ENCODE measurements at places on chromosomes 11 and 22.
A peak's percentile ranks its signal among the peaks of the same experiment; 100 is the strongest.

DNA sequence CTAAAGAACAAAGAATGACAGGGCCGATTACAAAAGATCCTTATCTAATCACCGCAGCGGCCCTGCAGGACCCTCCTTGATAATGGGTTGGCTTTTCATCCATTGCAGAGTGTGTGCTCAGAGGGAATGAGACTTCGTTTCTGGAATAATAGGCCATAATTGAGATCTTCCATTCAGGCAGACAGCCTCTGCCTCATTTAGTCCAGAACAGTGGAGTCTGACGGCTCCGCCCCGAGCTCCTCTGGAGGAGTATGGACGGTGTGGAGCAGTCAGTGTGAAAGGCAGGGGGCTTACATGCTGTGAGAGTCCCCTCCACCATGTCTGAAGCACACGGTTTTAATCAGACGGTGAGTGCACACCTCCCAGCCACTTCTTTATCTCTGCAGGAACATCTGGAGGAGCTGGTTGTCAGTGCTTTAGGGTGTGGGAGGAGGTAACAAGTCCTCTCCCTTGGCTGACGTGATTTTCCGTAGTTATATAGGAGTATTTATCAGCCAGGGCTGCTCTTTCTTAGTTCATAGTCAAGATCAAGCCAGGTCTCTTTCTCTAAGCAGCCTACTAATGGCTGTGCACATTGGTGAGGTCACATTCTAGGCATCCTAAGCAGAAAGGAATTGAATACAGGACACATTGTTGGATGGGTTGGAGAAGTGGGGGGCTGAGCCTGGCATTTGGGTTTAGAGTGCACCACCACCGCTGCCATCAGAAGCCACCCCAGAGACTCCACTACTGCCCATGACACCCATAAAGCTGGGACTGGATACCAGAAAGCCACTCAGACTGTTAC is 1477.9 kb downstream of the TBC1D22A start:
- no peak for ATAC-seq

DNA sequence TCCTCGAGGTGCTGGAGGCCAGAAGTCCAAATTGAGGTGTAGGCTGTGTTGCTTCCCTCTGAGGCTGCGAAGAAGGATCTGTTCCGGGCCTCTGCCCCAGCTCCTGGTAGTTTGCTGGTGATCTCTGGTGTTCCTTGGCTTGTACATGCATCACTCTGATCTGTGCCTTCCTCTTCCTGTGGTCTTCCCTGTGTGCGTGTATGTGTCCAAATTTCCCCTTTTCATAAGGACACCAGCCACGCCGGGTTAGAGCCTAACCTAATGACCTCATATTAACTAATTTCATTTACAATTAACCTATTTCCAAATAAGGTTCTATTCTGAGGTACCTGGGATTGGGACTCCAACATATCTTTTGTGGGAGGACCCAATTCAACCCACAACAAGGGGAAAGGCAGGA is 21.5 kb downstream of the RIBC2 start:
- no peak for ATAC-seq

GRCh38 chr22:31139866-31140716 is at the start of gene PLA2G3:
Gene PLA2G3 (minus strand): TSS chr22:31140508. CDS start chr22:31140354, 154 bp downstream.
- ATAC-seq, result no peak

DNA sequence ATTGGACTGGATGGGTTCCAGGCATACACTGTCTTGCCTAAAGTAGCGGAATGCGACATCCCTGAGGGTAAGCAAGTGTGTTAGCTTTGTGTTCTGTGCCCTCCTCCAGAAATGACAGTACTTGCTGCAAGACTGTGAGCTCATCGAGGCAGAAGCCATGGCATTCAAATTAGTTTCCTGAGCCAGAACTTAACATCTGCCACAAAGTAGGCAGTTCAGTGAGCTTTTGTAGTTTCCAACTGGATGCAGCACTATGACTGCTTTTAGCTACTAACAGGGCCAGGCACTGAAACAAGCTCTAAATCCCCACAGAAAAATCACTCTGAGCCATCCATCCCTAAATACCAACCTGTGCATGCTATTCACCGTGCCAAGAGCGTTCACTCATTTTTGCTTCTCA is 1.2 kb upstream of the FAR1 start:
- no peak for ATAC-seq

DNA sequence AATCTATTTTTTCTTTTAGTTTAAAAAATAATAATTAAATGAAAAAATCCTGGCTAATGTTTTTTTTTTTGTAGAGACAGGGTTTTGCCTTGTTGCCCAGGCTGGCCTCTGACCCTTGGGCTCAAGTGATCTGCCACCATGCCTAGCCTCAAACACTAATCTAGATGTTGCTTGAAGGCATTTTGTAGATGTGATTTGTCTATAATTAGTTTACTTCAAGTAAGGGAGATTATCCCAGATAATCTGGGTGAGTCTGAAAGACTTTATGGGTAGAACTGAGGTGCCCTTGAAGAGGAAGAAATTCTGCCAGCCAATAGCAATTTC is 38.6 kb upstream of the RBFOX2 start:
- ATAC-seq, result no peak

GRCh38 chr22:44314425-44315067 is 1.8 kb upstream of the SHISAL1 start:
- ATAC-seq, result no peak

GRCh38 chr11:100550912-100551632 is 136.0 kb upstream of the ARHGAP42 start:
- ATAC-seq, result no peak

- ATAC-seq, result no peak
These were observed 63.2 kb downstream of the GRIA4 start for GRCh38 chr11:105673089-105673488.

- peak; percentile 71 for ATAC-seq
These were observed 16.2 kb upstream of the ME3 start for GRCh38 chr11:86688398-86689179.

DNA sequence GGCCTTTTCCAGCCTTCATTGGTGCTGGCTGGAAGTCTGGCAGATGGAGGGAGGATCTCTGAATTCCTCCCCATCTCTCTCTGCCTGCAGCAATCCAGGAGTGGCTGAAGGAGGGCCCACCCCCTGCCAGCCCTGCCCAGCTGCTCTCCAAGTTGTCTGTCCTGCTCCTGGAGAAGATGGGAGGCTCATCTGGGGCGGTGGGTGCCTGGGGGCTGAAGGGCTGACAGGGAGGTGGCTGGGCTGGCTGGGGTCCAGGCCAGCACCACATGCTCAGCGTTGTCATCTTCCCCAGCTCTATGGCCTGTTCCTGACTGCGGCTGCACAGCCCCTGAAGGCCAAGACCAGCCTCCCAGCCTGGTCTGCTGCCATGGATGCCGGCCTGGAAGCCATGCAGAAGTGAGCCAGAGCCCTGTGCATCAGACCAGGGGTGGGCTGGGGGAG is 12.2 kb downstream of the TKFC start:
- ATAC-seq, result no peak

DNA sequence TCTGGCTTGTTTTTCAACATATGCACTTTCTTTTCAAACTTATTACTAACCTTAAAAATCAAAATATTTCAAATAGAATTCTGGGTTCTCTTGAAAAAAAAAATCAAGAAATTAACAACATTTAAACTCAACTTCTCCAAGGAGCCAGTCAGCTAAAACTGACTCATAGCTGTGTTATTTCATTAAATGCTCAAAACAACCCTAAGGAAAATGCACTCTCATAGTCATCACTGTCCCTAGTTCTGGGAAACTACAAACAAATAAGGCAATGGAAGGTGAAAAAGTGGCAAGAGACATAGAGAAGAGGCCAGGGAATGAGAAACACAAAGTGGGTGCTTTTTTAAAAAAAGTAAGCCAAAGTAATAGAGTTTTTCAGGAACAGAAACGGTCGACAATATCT is 4.1 kb upstream of the ARHGAP20 start:
- ATAC-seq, result no peak

- ATAC-seq, result no peak
These were observed 350.1 kb downstream of the TBC1D22A start for GRCh38 chr22:47112582-47112965.

GRCh38 chr11:85685820-85686459 is at the start of gene CCDC89:
Gene CCDC89 (minus strand): TSS chr11:85686195. CDS start chr11:85686130, 65 bp downstream.
- no peak for ATAC-seq

DNA sequence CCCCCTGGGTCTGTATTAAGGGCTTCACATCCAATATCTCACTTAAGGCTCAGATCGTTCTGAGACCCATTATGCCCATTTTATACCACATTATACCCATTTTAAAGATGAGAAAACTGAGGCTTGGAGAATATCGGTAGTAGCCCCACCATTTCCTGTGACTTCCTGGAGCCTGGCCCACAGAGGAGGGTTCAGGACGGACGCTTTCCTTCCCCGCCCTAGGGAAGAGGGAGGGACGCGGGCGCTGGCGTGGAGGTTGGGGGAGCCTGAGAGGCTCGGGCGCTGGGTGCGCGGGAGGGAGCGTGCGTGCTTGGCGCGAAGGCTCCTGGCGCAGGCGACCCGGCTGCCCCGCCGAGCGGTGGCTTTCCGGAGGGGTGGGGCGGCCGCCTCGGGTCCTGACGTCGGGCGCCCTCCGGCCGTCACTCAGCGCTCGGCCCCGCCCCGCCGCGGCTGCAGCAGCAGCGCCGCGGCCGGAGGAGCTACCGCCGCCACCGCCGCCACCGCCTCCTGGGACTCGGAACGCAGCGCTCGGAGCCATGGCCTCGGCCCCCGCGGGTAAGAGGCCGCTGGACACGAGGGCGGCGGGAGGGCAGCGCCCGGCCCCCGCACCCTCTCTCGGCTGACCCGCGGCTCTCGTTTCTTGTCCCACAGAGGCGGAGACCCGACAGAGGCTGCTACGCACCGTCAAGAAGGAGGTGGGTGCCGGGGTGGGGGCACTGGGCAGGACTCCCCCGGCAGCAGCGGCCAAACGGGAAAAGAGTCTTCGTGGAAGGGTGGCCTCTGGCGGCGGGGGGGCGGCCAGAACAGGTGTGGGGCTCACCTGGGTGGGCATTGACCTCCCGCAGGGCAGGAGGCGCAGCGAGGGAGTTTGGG is at the start of gene SGSM1:
Gene SGSM1, plus strand, starts transcription at position 422 of the 873 bp plus-strand sequence. Its CDS starts 115 bp downstream, at position 537.
- ATAC-seq, result peak; percentile 89

DNA sequence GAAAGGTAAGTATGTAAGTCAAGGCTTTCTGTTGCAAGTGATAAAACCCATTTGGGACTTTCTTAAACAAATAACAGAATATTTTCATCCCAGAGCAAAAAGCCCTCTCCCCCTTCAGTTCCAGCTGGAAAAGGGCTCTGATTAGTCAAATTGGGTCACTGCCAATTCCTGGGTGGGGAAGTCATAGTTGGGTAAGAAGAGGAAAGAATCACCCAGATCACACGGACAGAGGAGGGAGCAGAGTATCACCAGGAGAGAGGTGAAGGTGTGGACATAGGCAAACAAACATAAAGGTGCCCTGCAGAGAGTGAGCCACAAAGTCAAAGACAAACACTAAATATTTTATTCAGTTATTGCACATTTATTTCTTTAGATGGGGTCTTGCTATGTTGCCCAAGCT is 36.3 kb upstream of the SORL1 start:
- no peak for ATAC-seq

DNA sequence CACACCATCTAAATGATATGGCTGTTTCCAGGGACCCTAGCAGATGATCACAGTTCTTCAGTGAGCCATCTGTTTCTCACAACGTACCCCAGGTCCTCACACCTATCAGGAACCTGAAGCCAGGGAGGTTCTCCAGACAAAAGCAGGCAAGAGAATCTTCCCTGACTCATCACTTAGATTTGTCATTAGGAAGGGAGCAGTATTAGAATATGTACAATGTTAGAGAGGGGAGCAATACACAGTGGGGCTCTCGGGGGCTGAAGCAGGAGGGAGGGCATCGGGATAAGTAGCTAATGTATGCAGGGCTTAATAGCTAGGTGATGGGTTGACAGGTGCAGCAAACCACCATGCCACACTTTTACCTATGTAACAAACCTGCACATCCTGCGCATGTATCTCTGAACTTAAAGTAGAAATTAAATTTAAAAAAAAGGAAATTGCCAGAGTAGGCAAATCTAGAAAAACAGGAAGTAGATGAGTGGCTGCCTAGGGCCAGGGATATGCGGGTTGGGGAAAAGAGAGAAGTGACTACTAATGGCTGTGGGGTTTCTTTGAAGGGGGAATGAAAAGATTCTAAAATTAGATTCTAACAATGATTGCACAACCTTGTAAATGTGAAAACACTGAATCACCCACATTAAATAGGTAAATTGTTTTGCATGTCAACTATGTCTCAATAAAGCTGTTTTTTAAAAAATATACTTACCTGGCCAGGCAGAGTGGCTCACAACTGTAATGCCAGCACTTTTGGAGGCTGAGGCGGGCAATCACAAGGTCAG is 14.4 kb downstream of the C22orf42 start:
- ATAC-seq, result peak; percentile 42

- ATAC-seq, result no peak
These were observed 258.9 kb downstream of the BUD13 start for GRCh38 chr11:116513894-116514293.

DNA sequence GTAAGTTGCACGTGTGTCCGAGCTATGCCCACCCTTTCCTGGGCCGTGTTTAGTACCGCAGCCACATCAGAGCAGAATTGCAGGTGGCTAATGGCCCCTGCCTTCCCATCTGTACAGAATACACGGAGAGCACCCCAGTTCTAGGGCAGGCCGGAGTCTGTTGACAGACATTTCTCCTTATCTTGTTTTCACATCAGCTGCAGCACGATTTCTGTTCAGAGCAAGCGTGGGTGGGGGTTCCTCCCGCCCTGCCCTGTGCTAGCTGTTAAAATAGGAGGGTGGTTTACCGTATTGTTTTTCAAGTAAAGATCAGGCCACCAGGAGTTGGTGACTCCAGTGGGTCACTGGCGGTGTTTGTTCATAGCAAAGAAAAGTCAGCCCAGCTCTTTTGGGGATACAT is 41.1 kb downstream of the UBASH3B start:
- ATAC-seq, result peak; percentile 70

- no peak for ATAC-seq
These were observed 20.1 kb downstream of the OVOL1 start for GRCh38 chr11:65806979-65807378.

GRCh38 chr11:94457118-94458029 is 36.3 kb downstream of the MRE11 start:
- ATAC-seq, result peak; percentile 27

DNA sequence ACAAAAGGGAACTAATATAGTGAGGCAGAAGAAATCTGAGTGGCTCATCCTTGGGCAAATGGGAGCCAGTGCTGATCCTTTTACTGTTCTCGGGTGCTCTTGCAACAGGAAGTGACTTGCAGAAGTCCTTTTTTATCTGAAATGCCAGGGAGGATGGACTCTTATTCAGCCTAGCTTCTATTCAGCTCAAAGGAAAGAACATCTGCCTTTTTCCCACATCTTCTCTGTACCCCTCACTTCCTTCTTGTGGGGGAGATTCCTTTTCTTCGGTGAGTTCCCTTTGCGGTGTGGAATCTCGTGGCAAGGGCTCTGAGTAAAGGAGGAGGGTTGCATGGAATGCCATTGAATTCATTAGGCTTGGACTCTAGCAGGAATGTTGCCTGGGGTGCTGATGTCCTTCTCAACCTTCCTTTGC is 76.2 kb downstream of the ZBTB16 start:
- no peak for ATAC-seq

GRCh38 chr11:61172356-61172755 is 11.1 kb upstream of the VPS37C start:
- no peak for ATAC-seq
